Daoy (cell line): ENCODE measurements at places on chromosomes 1 and 21. TPM values are rescaled to one million over a fixed set of nuclear protein-coding genes. Genes with fewer than 3 reads are reported as not detected.
A peak's percentile ranks its signal among the peaks of the same experiment; 100 is the strongest.

DNA sequence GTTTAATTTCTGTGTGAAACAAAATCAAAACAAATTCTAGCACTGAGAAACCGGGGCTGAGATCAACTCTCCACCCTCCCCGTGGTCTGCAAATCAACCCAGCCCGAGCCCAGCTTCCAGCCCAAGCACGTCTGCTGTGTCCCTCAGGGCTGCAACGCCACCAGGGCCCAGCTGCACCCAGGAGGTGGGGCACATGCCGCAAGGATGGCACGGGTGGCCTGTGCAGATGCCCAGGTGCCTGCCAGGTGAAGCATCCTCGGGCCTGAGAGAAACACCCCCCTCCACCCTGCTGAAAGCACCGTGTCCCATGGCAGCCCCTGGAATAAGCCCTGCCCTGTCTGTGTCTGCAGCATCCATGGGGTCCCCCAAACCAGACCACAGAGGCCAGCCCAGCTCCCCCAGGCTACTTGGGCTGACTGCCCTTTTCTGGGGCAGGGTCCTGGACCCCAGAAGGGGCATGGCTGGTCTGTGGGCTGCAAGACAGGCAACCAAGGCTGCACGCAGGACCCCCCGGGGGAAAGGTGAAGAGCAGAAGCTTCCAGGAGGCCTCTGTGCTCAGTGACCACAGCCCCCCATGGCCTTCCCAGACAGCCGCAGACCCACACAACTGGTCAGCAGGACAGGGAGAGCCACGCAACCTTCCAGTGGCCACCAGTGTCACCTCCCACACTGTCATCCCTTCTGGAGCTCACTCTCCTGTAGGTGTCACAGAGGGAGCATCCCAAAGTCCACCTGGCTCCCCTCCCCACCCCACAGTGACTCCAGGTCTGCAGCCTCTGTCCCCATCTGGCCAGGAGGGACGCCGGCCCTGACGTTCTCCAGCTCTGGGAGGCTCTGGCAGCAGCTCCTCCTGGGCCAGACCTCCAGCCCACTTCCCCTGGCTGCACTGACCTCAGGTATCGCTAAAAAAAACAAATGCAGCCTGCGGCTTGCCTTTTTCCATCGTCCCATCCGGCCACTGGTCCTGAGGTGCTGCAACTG is 7.7 kb downstream of the WNT9A start:
- DNase-seq, result no peak

GRCh38 chr1:226626577-226626956 is 78.0 kb downstream of the STUM start:
- peak; percentile 72 for DNase-seq

Gene ANXA9
- 0.24 TPM in 1 of 2 replicates, not detected in the other for total RNA-seq

GRCh38 chr1:85360730-85361493 is 84.5 kb upstream of the BCL10 start:
- peak; percentile 73 for DNase-seq

- DNase-seq, result peak; percentile 23
Observed at GRCh38 chr1:201074018-201074417, 38.2 kb downstream of the CACNA1S start.

GRCh38 chr1:233025567-233025966 is 75.2 kb downstream of the NTPCR start:
- no peak for DNase-seq

Gene IQCC
- total RNA-seq, result 3.0 and 3.8 TPM in 2 replicates

- peak; percentile 68 for DNase-seq
Observed at GRCh38 chr1:31788825-31789256, 24.7 kb upstream of the ADGRB2 start.

Gene LIN28A
- 0.86 TPM in 1 of 2 replicates, not detected in the other for total RNA-seq

Gene TCP10L
- 2.9 TPM in 1 of 2 replicates, not detected in the other for total RNA-seq

Gene LCE1B
- not detected in 2 replicates for total RNA-seq

GRCh38 chr21:33229099-33229783 is 497 bp upstream of the IFNAR2 start:
- no peak for DNase-seq

Gene MRAP
- total RNA-seq, result not detected in 2 replicates

- peak; percentile 43 for DNase-seq
Observed at GRCh38 chr1:205849619-205850355, at the start of gene PM20D1. PM20D1 (minus strand) TSS chr1:205850132; CDS start chr1:205850072, 60 bp downstream.

DNA sequence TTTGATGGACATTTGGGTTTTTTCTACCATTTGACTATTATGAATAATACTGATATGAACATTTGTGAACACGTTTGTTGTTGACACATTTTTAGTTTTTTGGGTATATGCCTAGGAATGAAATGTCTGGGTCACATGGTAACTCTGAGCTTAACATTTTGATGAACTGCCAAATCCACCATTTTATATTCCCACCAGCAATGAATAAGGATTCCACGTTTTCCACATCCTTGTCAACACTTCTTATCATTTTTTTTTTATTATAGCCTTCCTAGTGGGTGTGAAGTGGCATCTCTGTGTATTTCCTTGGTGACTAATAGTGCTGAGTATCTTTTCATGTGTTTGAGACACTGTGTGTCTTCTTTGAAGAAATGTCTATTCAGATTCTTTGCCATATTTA is 67.6 kb downstream of the RASAL2 start:
- DNase-seq, result no peak

GRCh38 chr1:158611916-158612315 is 6.8 kb downstream of the OR10Z1 start:
- DNase-seq, result no peak

DNA sequence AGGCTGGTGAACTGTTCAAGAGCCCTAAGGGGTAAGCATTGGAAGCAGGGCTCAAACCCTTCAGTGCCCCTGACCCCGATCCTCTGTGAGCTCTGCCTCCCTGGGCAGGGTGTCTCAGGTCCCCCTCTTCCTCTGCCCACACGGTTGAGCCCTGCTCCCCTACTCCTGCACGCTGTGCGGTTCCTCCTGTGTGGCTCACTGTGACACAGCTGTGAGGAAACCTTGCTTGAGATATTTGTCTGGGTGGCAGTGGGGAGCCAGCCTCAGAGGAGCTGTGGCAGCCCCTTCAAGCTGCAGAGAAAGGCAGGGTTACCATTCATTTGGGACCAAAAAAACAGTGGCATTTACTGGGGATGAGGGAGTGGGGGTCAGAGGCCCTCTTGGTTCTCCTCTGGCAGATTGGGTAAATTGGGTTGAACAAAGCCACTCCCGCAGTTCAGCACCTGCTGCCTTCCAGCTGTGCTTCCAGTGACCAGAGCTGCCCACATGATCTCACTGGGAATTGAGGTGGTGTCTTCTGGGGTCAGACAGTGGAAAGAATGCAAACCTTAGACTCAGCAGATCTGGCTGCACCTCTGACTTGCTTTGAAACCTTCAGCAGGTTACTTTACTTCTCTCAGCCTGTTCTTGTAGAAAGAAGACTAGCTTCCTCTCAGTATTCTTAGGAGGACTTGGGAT is 60.6 kb upstream of the CD1D start:
- no peak for DNase-seq

DNA sequence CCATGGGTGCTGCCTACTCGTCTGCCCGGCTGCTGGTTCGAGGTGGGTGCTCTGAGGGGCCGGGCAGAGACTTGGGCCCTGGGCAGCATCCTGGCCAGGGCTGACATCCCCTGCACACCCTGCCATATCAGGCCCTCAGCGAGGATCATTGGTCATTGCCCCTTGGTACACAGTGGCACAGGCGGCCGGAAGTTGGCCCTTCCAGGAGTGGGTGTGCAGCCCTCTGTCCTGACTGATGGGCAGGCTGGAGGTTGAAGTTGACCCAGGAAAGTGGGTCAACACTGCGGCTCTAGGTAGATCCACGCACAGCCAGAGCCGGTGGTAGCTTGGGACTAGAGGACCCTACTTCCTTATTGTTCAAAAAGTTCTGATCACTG is 72.9 kb downstream of the TRIM11 start:
- DNase-seq, result no peak
